ENCODE measurements at places on chromosomes 2 and 18.

- DNase-seq = no peak
Measured at GRCh38 chr2:10297191-10297830, 5.4 kb upstream of the HPCAL1 start.

DNA sequence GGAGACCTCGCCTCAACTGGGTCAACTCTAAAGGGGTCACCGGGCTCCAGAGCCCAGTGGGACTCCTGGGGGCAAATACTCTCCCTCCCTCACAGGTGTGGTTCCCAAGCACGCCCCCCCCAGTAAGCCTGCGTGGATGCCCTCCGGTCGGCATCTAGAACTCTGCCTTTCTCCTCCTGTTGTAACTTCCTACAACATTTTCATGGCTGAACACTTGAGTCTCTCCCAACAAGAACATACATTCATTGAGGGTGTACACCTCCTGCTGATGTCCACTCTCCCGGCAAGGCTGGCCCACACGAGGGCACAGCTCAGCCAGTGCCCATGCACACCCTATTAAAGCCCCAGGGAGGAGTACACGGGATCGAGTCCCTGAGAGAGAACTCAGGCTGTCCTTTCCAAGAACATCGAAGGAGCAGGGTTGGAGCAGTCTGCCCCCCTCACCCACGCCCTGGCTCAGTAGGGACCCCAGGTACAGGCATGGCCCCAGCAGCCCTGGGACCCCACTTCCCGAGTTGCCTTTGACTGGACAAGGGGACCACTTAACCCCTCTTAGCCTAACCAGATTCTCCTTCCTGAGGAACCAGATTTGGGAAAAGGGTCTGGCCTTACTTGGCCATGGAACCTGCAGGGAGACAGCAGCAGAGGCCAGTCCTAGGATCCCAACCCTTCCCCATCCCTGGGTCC, 37.4 kb downstream of the FAM178B start:
- DNase-seq = no peak

DNA sequence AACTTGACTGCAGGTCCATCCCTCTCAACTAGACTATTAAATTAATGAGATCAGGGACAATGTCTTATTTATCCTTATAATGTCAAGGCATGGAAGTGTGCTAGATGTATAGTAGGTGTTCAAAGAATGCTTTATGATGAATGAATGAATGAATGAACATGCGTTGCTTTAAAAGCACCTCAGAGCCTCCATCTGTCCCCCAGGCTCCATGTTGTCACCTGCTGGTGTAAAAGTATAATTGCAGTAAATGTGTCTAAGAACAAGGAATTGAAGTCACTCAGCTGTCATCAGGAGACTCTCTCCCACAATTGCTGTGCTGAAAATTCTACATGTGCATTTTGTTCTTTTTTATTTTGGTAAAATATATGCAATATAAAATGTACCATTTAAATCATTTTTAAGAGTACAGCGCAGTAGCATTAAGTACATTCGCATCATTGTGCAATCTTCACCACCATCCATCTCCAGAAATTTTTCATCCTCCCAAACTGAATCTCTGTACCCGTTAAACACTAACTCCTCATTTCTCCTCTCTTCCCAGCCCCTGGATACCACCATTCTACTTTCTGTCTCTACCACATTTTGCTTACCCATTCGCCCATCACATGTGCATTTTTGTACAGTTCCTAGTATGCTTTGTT, 52.6 kb downstream of the GNAL start:
- DNase-seq = no peak

DNA sequence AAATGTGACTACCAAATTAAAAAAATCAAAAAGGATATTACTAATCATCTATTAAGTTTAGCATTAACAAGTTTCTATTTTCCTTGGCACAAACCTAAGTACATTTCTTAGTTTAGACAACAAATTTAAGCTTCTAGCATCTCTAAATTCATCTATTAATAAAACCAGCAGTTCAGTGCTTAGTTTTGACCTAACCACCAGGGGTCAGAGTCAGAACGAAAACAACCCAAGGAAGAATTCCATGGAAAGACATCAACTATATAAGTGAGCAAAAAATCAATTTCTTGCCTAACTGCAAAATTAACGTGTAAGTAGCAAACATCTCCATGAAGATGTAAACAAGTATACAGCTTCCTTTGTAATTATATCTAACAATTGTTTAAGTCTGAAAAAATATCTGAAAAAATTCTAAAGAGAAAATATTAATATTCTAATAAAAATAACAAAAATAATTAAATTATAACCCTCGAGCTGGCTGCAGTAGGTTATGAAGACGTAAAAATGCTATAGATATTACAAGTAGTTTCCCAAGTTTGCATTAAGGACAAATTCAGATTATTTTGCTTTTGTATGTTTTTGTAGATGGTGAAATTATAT, 83.7 kb downstream of the CERKL start:
- DNase-seq = no peak

- DNase-seq = no peak
Measured at GRCh38 chr2:8298783-8299182, 383.1 kb upstream of the ID2 start.

GRCh38 chr2:48248251-48248933, 281.6 kb upstream of the STON1 start:
- no peak for DNase-seq

GRCh38 chr18:7369006-7369405, 138.1 kb downstream of the LRRC30 start:
- DNase-seq = no peak

DNA sequence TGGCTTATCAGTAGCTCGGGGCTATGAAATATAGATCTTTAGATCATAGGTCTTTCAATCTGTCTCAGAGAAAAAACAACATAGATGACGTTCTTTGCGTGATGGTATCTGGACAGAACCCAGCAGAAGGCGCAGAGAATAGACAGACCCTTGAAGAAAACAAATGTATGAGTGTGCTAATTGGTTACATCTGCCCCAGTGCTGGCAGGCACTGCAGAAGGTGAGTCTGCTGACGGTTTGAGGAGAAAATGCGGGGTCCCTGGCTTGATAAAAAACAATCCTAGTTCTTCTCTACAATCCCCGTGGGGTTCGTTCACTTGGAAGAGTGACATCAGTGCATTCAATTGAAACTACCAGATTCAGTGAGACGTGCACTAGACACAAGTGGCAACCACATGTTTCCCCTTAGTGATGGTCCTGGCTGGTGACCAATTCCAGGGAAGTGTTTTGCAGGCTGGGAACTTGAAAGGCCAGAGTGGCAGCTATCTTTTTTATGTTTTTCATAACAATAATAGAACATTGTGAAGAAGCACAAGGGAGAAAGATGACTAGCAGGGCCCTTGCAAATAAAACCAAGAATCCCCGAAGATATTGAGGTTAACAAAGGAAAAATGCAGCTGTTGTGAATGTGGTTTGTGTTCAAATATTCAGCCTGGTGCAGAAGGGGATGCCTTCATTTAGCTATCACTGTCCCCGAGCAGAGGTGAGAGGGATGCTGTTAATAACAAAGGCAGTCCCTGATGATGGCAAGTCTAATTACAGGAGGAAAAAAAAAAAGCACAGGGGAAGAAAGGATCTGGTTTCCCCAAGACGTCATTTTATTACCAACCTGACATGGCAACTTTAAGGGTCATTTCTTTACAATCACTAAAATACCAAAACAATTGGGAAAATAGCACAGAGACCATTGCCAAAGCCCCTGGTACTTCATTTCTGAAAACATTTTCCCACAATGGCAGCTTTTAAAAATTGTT, 337.6 kb upstream of the FIGN start:
- DNase-seq = no peak

DNA sequence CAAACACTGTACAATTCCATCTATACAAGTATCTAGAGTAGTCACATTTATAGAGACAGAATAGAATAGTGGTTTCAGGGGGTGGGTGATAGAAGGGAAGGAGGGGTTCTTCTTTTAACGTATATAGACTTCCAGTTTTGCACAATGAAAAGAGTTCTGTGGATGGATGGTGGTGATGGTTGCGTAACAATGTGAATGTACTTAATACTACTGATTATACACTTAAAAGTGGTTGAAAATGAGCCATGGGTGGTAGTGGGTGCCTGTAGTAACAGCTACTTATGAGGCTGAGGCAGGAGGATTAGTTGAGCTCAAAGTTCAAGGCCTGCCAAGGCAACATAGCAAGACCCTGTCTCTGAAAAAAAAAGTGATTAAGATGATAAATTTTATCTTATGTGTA, 85.8 kb downstream of the SETBP1 start:
- DNase-seq = no peak

DNA sequence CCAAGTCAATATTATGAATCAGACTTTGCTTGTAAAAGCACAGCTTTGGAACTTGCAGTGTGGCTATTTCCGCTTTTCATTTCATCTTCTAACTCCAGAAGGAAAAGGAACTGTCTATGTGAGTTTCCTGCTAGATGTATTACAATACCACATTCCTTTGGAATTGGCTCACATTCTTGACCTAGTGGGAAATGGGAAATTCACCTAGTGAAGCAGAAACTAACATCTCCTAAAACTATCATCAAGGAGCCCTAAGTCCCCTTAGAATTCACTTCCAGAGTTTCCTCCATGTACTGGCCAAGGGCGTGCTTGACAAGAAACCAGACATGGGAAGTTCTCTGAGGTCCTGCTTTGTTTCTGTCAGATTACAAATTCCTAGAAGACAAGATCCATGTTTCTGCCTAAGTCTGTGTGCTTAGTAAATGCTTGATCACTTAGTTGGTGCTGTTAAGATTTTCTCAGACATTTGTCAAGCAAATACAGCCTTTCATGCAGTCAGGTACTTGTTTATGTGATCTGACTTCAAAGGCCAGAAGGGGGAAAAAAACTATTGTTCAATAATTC, 275.7 kb upstream of the FN1 start:
- DNase-seq = no peak

Data from left forelimb (tissue), 1 donor.